Stimulated activated CD8-positive, alpha-beta memory T cell treated with anti-CD3 and anti-CD28 coated beads, Interleukin-15, amount 100 ng/mL, for 24 hours (primary cell): ENCODE measurements at places on chromosomes 2 and 18.

GRCh38 chr2:184577743-184578142 lies 20.6 kb upstream of the ZNF804A start:
- DNase-seq = no peak

DNA sequence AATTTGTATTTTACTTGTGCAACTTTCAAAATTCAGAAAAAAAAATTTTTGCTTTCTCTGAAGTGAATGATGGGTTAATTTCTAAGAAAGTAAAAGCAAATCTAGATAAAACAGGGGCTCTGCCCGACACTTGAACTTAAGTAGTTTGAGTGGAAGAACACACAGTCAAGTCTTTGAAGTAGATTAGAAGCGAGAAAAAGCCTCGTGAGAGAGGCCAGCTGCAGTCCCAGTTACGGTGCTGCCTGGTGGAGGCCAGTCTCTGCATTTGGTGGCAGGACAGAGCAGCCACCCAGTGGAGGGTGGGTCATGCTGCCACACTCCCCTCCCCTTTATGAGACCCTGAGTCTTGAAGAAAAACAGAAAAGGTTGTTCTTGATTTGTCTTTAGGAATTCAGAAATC lies 81.8 kb downstream of the INPP5D start:
- no peak for DNase-seq

GRCh38 chr2:152407204-152407721 lies 72.3 kb downstream of the FMNL2 start:
- no peak for DNase-seq

GRCh38 chr18:58350526-58350925 lies 278.4 kb downstream of the ALPK2 start:
- DNase-seq = no peak

DNA sequence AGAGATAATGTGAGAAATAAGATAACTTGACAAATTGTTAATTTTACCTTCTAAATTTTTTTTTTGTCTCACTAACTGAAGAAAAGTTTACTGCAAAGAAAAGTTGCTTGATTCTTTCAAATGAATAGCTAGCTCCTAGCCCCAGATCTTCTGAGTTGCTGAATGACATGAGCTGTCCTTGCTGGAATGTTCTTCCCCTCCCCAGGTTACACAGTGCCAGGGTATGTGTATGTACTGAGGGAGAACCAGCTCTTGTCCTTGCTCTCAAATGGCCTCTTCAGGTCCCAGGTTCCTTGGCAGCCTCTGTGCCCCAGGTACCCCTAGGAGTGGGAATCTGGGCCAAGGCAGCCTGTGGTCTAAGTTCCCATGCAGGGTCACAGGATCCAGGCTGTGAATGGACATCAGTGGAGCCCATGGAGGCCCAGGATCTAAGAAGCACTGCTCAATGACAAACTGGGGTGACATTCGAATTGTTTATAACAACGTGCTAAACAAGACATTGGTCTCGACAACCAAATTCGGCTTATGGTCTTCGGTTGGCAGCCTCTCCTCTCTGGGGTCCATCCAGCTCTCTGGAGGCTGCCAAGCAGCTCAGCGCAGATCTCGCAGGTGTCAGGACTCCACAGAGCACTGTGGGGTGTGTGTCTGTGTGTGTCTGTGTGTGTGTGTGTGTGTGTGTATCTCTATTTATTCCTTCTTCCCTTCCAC lies 17.1 kb upstream of the INO80C start:
- no peak for DNase-seq

DNA sequence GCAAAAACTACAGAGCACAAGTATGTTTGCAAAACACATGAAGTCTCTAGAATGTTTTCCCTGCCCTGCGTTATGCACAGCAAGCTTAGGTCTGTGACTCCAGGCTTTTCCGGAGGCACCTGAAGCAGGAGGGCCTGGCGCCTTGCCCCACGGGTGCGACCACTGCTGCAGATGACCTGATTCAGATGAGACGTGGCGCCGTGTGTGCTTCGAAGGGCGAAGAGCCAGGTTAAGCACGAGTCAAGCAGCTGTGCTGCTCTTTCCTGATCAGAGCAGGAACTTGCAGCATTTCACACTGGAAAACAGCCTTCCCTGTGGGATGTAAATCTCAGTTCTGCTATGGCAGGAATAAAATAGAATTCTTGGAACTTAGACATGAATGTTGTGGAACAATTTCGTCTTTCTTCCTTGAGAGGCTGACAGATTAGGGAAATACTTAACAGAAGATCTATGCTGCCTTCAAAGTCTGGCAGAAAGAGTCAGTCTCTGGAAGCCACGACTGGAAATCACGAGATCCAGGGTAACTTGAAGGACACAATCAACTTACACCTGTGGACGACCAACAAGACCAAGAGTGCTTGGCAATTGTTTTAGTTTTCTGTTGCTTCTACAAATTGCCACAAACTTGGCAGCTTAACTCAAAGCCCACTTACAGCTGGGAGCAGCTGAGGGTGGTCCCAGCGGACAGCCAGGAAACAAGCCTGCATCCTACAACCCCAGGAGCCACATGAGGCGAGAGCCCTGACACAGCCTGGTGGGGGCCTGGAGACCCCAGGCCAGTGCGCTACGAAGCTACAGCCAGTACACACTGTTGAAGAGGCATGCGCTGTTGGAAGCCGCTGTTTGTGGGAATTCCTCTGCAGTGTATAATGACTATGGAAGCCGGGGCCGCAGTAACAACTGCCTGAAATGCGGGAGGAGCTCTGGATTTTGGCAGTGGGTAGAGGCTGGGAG lies 42.9 kb downstream of the EIPR1 start:
- DNase-seq = no peak

- no peak for DNase-seq
Measured at GRCh38 chr2:113716291-113716690, 40.2 kb downstream of the SLC35F5 start.

- no peak for DNase-seq
Measured at GRCh38 chr2:196952936-196953335, 26.4 kb upstream of the PGAP1 start.

GRCh38 chr2:148888003-148888501 lies 13.0 kb downstream of the KIF5C start:
- no peak for DNase-seq

DNA sequence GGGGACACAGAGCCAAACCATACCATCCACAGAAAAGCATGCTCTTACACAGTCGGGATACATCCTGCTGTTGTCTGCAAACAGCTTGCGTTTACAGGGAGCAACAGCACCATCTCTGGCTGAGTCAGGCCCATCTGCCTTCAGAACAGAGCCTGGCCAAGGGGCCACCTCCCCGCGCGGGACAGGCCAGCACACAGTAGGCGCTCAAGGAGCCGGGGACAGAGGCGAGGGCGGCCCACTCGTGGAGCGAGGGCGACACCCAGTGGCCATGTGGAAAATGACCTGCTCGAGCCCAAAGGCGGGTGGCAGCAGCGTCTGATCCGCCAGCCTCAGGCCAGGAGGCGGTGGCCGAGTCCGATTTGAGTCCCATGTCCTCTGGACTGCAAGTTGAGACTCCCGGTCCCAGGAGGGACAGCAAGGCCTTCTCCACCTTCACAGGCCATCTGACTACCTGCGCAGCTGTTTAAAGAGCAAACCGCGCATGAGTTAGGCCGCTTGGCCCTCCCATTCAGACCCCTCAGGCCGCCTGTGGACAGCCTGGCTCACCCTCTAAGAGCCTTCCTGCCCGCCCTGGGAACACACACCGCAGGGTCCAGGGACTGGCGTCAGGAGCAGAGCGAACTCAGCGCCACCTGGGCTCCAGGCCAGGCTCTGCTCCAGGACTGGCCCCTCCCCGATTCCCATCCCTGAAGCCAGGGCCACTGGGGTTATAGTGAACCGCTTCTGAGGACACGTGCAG lies 38.3 kb downstream of the TTC32 start:
- DNase-seq = peak; percentile 54

DNA sequence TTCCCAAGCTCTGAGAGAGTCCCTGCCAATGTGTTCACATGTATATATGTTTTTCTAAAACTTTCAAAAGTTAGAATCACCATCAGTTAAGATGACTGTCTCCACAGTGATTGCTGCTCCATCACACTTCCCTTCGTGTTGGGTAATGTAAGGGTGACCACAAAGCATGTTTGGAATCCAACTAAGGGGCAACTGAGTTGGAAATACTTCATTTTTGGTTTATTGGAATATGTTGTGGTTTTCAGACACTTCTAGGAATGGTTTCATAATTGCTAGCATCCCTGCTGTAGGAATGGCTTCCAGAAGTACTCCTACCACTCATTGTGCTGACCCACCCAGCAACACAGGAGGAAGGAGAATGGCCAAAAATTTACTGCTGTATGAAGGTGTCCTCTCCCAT lies 212.5 kb upstream of the GULP1 start:
- no peak for DNase-seq

- DNase-seq = no peak
Measured at GRCh38 chr2:191845248-191845715, 1.6 kb downstream of the CAVIN2 start.

GRCh38 chr2:170030040-170030439 lies 147.9 kb upstream of the MYO3B start:
- no peak for DNase-seq

GRCh38 chr2:219531639-219532377 lies 11.8 kb downstream of the CHPF start:
- no peak for DNase-seq

GRCh38 chr2:222364285-222364895 lies 60.0 kb upstream of the SGPP2 start:
- DNase-seq = no peak

- DNase-seq = no peak
Measured at GRCh38 chr2:66517772-66518171, 82.8 kb downstream of the MEIS1 start.

- no peak for DNase-seq
Measured at GRCh38 chr2:86441392-86441881, 266 bp downstream of the KDM3A start.

GRCh38 chr2:134988994-134989605 lies 58.1 kb downstream of the MAP3K19 start:
- DNase-seq = no peak

DNA sequence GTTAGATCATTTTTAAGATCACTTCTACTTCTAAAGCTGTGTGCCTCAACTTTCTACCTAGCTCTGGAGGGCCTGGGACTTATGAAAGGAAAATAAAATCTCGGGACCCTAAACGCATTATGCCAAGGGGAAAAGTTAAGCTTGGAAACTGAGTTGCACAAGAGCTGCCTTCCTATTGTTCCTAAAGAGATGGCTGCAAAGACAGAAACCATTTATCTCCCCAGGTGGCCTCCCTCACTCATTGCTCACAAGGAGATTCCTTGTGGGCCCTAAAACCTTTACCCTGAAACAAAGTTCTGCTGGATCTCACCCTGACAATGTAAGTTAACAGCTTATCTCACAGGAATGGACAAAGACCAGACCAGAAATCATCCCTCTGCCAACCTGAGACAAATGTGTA lies 26.8 kb downstream of the TUBB6 start:
- DNase-seq = no peak

DNA sequence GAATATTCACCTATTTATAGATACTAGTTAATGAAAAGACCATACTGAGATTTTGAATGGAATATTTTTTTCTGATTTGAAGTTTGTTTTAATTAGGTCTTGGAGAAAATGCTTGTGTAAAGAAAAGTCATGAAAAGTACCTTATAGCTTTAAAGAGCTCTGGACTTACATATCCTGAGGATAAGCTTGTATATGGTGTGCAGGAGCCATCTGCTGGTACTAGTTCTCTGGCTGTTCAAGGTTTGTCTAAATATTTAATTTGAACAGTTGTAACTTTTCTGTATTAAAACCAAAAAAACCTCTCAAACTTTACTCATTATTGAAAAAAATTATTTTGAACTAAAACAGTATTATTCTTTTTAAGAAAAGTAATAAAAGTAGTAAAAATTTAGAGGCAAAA lies 50.1 kb downstream of the UBR3 start:
- no peak for DNase-seq

- no peak for DNase-seq
Measured at GRCh38 chr18:54254265-54254758, 15.0 kb upstream of the POLI start.

DNA sequence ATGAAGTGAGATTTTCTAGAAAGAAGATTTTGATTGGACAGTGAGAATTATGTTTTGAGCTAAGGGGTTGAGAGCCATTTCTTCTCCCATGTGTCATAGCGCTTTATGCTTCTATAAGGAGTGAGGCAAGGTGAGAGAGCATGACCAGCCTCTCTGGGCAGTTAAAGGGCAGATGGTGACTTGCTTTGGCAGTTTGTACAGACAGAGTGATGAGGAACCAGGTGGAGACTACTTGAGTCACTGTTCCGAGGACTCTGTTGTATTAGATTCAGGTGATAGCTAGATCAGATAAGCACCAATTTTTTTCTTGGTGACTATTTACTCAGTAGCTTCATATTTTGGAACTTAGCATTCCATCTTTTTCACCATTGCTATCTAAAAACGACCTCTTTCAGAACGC lies 4.5 kb downstream of the CRIM1 start:
- no peak for DNase-seq

DNA sequence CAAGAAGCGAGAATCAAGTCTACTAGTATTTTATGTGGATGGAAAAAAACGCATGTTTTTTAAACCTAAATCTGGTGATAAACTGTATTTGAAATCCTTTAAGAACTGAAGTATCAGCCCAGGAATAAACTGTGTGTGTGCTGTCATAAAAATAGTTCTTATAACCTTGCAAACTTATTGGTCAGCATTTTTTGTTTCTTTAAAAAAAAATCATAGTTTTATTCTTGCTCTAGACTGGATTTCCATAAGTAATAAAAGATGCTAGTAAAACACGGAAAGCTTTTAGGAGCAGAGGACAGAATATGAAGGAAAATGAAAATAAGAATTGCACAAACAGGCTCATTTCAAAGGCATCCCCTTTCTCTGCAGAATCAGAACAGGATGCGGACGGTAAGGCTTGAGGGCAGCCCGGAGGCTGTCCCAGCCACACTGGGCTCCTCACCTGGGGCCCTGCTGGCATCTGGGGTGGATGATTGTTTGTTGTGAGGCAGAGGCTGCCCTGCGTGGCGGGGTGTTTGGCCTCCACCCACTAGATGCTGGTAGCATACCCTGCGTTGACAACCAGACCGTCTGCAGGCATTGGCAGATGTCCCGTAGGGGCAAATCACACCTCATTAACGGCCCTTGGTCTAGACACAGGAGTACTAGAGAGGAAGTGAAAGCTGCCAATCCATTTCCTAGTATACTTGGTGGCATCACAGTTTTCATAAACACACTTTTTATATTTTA lies 52.5 kb downstream of the MBP start:
- DNase-seq = no peak
